ENCODE measurements at places on chromosomes 6 and 20.

DNA sequence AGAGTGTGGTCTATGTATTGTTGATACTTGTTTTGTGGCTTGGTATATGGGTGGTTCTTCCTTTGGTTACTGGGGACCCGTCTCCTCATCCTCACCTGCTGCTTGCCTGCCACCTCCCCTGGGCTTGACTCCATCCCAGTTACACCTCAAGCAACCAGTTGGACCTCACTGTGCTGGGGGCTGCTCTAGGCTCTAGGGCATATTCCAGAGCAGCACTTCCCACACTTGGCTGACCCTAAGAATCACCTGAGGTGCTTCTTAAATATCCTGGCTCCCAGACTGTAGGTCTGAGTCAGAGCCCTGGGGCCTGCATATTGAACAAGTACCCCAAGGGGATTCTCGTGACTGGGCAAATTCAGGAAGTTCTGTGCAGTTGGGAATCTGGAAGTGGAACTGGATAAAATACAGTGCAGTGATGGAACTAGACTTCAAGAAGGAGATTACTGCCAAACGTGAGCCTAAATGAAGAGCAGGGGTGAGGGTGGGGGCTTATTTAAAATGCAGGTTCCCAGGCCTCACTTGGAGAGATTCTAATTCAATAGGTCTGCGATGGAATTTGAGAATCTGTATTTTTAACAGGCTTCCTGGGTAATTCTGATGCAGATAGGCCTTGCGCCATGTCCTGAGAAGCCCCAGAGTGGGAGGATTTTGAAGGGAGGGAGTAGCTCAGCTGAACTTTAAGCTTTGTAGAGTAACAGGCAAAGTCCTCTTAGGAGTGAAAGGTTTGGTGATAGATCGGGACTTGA lies 7.6 kb downstream of the SPATS1 start:
- DNase-seq = no peak

DNA sequence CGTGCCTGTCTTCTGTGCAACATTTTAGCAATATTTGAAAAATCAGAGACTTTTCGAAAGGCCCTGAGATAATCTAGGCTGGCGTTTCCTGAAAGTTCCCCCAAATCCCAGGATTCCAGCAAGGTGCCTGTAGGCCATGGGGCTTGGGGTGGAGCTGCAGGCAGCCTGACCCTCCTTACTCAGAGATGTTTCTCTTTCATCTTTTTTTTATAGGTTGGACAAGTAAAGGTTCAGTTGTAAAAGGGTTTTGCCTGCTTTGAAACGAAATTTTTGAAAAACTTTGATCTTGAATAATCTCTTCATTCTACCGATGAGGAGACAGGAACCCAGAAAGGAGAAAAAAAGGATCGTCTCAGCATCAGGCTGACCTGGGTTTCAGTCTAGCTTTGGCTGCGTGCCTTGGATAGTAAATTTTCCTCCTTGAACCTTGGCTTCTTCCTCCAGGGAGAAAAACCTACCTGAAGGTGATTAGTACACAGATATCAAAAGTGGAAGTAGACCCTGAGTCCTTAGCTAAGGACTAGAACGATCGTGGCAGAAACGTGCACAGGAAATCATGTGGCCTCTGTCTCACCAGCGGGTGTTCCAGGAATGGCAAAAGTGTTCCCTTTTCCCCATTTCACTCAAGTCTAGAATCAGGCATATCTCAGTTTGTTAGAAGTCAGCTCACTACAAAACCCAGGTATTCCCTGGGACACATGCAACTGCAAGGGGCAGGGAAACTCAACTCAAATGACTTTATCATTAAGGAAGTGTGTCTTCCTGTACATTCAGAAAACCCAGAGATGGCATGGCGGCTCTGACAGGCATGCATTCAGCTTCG lies 128.2 kb upstream of the PTPN1 start:
- no peak for DNase-seq

DNA sequence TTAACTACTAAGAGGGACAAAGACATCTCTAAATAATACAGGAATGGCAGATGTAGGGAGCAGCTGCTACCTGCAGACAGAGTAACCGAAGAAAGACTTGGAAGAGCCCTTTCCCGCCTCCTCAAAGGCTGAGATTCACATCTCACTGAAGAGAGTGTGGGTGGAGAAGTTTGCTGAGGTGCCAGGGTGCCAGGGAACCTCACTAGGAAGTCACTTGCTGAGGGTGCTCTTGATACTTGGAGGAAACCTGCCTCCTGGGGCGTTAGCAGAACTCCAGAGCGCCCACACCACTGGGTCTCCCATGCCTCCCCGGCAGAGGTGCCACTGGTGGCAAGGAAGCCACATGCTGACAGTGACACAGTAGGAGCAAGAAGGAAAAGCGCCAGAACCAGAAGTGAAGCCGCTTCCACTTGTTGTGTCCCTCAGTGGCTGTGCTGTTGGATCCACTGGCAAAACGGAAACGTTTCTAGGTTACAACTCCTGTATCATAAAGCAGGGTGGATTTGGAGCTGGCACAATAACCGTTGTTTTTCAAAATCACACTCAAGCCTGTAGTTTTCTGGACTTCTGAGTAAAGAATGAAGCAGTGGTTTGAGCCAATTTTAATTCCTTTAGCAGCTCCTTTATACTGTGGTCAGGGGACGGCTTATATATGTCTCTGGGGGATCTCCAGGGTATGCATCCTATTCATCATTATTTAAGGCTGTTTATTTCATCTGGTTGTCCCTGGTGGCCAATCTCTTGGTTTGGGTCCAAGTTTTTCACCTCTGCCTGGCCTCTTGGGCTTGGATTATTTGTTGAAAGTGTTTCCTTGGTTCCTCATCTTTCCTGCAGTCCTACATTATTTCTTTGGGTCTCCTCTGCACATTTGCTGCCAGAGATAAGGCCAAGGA lies 64.5 kb downstream of the CDC5L start:
- DNase-seq = no peak

GRCh38 chr6:160919723-160920440 lies 71.7 kb upstream of the MAP3K4 start:
- no peak for DNase-seq

DNA sequence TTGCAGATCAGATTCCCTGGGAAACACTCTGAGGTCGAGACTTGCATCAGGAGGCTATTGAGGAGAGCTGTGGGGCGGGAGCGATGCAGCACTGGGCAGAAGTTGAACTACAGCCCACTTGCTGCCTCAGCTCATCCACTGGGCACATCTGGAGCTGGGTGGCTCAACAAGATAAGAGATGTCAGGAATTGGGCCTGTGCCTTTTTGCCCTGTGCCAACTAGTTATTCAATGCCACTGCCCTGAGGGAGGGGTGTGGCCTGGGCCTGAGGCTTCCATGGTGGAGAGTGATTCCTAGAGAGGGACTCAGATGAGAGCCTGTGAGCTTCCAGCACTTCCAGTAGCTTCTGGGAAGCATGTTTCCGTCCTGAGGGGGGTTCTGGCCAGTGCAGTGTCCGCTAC lies 32.7 kb downstream of the BRPF3 start:
- DNase-seq = no peak

- no peak for DNase-seq
These were observed 670.8 kb downstream of the PRKN start for GRCh38 chr6:162056745-162057144.

DNA sequence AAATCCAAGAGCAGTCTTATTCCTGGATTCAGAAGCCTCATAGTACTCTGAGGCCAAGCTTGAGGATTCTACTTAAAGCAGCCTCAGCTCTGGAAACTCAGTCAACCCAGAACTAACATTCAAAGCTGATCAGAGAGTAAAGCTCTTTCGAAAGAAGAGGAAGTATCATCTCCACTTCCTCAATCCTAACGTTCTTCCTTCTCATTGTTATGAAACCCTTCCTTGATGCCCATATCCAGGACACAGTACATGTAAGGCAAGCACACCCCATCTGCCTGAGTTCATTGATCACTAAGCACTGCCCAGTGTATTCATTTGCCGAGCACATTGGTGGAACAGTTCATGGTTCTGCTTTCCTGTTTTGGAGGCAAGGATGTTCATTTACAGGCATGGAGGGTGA lies at the start of gene IPCEF1:
Gene IPCEF1 (minus strand): TSS at position 114 of the 400 bp plus-strand sequence. CDS start 90,856 bp downstream, outside the sequence.
- no peak for DNase-seq

DNA sequence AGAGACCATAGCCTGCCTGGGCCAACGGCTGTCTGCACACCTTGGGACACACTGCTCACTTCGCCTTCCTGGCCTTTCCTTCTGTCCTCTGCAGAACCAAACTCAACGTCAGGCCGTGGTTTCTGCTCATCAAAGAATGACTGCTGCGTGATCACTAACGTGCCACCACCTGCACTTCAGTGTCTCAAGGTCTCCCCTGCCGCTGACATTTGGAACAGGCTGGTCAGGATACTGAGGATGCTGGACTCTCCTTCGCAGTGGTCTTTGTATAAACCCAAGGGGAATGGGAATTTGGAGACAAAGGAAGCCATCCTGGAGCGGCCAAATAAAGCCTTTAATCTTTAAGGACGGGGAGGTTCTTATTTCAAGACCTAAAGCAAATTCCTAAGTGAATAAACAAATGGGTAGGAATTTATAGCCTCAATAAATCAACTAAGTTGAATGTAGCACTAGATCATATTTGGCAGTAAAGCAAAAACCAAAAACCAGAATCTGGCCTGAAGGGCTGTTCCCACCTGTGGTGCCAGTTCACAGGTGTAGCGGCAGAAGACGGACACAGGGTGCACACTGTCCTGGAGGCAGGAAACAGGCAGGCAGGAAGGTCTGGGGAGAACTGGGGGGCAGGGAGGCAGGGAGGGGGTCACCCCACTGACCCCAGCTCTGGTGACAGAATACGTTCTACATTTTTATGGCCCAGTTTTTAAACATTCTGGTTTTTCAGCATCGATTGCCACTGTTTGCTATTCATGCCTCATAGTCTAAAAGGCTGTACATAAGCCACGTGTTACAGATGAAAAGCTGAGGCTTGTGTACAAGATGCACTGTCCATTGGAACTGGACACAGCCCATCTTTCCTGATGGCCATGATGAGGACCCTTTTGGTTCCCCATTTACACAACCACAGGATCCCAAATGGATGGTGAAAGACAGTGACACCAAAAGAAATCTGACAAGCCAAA lies 36.6 kb downstream of the ABHD12 start:
- no peak for DNase-seq

- no peak for DNase-seq
These were observed 485.3 kb upstream of the BTBD3 start for GRCh38 chr20:11432407-11432806.

DNA sequence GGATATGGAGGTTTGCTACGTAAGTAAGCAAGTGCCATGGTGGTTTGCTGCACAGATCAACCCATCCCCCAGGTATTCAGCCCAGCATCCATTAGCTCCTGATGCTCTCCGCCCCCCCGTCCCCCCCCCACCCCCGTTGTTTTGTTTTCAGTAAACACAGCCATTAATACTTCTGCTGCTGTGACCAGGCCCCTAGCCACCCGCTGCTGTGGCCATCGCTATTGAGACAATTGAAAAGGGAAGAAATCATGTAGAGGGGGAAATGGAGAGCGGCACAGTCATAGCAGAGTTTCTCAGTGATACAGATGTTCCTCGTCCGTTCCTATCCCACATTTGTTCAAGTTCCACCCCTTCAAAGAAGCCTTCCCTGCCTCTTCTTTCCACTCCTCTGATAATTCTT lies 24.9 kb downstream of the SLC35D3 start:
- DNase-seq = no peak

- DNase-seq = peak; percentile 73
These were observed 72.8 kb downstream of the MDGA1 start for GRCh38 chr6:37624606-37625574.

DNA sequence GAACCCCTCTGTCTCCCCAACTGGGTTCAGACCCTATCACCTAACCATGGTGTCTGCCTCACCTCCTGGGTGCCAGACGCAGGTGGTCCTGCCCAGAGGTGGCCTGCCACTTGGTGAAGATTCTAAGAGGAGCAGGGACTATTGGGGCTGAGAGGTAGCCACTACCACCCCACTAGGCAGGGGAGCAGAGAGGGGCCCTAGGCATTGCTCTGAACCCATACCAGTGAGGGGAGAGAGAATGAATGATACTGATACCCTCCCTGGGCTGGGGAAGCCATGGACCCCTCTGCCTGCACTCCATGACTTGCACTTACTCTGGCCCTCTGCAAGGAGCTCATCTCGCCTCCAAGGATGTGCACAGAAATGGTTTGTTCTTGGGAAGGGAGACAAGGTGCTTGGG lies 31.7 kb upstream of the SPDEF start:
- no peak for DNase-seq

DNA sequence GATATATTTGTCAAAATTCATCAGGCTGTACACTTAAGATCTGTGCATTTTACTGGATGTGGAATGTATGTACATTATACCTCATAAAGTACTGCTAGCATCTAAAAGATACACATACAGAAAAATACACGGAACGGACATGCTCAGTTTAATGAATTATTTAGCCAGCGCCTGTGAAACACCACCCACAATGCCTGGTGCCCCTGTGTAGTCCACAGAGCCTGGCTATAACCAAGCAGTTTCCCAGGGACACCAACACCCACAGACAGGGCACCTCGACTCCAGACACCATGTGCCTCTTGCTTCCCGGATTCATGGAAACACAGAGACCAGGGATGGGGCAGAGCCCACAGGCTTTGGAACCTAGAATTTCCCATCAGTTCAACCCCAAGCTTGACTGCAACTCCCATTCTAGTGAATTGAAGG lies 17.4 kb upstream of the ARMC12 start:
- no peak for DNase-seq

DNA sequence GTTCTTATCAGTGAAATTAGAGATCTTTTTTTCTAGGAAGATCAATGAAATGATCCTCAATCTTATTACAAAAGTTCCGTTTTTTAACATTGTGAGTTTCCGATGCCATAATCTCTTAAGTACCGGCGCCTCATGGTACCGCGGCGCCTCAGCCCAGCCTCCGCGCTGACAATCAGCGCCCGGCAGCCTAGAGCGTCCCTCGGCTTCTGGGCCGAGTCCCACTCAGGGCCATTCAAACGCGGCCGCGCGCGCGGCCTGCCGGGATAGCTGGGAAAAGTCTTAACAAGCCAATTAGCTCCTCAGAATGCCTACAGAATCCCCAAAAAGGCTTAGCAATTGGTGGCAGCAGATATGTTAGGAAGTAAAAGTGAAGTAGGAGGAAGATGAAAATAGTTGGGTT lies 204.8 kb downstream of the ADGB start:
- DNase-seq = no peak

GRCh38 chr6:129370268-129370916 lies 339.6 kb downstream of the ARHGAP18 start:
- peak; percentile 47 for DNase-seq

DNA sequence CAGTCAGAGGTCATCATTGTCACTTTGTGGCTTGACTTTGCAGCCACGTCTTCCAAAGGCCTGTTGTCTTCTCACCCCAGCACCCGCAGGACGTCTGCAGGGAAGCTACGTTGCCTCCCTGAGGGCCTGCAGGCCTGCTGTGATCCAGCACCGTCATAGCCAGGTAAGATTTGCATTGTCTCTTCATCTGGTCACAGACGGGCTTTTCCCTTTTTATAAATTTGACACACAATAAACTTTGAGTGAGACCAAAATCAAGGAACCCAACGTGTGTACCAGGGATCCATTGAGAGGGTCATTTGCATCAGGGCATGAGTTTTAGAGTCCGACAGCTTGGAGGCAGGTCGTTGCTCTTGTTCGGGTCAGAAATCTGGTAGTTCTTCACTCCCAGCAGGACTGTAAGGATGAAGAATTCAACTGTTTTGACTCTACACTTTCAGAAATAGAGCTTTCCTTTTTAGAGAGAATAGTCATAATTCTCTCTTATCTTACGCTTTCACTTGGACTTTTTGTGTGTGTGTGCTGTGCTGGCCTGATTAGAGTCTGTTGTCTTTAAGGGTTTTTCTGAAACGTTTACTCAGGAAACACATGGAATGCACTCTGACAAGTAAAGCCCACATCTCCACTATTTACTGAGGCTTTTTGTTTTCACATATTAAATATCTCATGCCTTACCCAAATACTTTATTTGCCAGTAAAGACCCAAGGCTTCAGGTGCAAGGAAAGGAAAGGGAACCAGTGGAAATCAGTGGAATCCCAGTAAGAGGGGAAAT lies 177.2 kb upstream of the TAB2 start:
- no peak for DNase-seq

GRCh38 chr20:11676630-11677287 lies 240.9 kb upstream of the BTBD3 start:
- peak; percentile 66 for DNase-seq
